ENCODE measurements at places on chromosomes 7 and 10.

DNA sequence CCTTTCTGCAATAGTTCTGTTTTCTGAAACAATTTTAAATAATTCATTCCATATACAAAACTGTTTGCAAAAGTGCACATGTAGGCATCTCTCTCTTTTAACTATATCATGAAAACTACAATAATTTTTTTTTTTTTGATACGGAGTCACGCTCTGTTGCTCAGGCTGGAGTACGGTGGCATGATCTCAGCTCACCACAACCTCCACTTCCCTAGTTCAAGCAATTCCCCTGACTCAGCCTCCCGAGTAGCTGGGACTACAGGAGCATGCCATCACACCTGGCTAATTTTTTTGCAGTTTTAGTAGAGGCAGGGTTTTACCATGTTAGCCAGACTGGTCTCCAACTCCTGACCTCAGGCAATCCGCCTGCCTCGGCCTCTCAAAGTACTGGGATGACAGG is 44.0 kb upstream of the SEMA3A start:
- DNase-seq: no peak

DNA sequence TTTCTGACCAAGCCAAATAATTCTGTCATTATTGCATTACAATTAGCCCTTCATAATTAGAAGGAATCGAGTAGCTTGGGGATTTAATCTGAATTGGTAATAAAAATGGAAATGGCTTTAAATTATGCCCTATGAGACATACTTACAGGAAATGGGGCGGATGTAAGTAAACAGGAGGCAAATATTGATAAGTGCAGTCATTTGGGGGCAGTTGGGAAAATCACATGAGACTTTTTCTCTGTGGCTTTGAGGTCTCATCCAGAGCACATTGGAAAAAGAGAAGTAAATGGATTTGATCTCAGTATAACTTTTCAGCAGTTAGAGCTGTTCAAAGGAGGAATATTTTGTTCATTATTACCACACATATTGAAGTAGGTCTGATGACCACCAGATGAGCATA is 307.8 kb upstream of the POM121L12 start:
- DNase-seq: no peak

- DNase-seq: no peak
These were observed 516.4 kb downstream of the GLRX3 start for GRCh38 chr10:130652544-130652943.

DNA sequence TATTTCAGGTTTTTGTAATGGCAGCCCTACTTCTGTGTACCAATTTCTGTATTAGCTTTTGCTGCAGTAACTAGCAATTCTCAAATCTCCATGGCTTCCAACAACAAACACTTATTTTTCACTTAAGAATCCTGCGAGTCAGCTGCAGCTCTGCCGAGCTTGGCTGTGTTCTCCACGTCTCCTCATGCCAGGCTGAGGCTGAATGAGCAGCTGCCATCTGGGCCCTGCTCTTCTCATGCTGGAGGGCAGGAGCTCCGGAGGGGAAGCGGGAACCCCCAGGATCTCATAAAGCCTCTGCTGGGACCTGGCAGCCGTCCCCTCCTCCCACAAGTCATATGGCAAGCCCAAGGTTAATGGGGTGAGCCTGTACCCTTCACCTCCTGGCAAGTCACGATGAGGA is 591.1 kb downstream of the SDK1 start:
- DNase-seq: no peak

DNA sequence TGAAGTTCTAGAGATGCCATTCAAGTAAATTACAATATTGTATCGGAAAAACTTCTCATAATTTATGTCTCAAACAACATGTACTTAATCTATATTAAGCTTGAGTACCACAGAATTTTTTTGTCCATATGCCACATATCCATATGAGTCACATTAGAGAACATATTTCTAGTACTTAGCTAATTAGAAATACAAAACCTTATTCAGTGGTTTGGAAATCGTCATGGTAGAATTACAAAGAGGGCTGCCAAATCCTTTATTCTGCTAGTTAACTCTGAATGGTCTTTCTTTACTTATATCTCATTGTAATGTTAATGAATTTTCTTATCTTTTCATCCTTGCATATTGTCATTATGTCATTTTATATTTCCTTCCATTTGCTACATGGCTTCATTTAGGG is 9.0 kb upstream of the VIM start:
- DNase-seq: peak; percentile 72

GRCh38 chr10:60913657-60914056 is 30.3 kb downstream of the RHOBTB1 start:
- DNase-seq: no peak

DNA sequence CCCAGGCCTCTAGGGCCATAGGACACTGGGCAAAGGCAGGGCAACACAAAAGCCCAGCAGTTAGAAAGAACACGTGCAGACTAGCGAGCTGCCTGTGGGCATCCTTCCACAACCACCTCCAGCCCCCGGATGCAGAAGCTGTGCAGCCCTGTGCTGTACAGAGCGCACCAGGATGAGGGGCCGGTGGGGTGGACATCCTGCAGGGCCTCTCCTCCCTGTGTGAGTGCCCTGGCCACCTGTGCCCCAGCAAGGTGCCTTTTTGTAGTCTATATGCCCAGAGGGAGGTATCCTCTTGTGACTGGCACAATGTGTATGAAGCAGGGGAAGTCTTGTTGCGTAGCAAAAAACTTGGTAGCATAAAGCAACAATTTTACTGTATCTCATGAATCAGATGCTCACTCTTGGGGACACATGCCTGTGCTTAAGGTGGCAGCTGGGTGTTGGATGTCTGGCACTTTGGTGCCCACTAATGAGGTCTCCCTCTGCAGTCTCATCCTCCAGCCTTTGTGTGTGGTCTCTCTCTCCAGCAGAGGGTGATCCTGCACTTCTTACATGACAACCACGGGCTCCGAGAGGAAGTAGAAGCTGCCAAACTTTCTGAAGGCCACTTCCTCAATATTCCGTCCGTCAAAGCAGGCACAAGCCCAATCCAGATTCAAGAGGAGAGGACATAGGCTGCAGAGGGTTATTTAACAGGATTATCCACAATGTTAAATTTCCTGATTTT is 8.7 kb downstream of the NCAPG2 start:
- peak; percentile 87 for DNase-seq

DNA sequence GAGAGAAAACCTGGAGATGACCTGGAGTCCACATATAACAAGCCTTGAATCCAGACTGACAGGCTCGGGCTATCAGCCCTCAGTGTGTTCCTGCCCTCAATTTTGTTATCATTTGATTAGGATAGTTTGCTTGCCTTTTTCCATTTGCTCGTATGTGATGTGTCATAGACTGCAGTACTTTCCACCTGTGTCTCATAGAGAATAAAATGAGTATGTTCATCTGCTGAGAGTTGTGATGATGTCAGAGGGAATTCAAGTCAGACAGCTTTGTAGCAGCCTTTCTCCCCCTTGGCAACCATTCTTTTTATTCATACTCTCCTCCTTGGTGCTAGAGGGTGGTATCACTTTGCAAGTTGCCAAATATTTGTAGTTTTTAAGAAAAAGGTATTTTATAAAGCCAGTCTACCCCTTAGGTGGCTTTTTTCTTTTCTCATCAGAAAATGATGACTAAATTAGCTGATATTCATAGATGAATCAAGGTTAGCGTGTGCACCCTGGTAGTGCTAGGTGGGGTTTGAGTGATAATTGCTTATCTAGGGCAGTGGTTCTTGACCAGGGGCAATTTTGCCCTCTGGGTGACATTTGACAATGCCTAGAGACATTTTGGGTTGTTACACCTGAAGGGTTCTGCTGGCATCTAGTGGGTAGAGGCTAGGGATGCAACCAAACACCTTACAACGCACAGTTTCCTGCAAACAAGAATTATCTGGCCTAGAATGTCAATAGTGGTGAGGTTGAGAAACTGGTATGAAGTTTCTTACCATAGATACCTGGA is 5.4 kb downstream of the SGPL1 start:
- no peak for DNase-seq

- no peak for DNase-seq
These were observed 28.7 kb upstream of the USP6NL start for GRCh38 chr10:11639849-11640764.

- no peak for DNase-seq
These were observed 167.5 kb downstream of the PRKAG2 start for GRCh38 chr7:151709141-151710038.

DNA sequence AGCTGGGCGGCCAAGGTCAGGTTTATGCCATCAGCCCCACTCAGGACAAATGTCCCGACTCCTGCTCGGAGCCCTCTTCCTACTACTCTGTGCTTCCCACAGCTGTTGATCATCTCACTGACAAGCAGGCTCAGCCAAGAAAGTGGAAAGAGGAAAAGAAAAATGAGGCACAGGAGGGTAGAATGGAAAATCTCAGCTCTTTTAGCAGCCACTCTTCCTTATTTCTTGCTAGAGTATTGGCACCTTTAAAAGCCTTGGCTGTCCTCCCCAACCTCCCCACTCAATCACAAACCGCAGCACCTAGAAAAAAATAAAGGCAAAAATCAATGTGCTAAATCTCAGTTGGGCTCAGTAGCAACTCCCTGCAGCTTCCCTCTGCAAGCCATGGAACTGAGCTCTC is 35.3 kb upstream of the AGK start:
- no peak for DNase-seq

DNA sequence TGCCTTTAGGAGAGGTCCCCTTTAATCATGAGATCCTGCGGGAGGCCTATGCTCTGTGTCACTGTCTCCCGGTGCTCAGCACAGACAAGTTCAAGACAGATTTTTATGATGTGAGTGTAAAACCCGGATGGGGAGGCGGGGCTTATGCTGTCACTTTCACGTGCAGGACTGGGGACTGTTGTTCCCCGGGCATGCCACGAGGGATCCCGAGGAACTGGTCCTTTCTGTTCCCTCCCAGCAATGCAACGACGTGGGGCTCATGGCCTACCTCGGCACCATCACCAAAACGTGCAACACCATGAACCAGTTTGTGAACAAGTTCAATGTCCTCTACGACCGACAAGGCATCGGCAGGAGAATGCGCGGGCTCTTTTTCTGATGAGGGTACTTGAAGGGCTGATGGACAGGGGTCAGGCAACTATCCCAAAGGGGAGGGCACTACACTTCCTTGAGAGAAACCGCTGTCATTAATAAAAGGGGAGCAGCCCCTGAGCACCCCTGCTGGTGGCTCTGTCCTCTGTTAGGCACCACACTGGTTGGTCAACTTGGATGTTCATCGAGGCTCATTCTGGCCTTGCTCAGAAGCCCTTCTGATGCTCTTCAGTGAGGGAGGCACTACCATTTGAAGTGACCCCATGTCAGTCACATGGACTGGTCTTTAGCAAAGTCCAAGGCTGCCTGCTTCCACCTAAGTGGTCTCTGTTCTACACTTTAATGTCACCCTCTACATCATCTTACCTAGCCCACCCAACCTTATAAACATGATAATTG is 2.8 kb downstream of the COPS6 start:
- no peak for DNase-seq

DNA sequence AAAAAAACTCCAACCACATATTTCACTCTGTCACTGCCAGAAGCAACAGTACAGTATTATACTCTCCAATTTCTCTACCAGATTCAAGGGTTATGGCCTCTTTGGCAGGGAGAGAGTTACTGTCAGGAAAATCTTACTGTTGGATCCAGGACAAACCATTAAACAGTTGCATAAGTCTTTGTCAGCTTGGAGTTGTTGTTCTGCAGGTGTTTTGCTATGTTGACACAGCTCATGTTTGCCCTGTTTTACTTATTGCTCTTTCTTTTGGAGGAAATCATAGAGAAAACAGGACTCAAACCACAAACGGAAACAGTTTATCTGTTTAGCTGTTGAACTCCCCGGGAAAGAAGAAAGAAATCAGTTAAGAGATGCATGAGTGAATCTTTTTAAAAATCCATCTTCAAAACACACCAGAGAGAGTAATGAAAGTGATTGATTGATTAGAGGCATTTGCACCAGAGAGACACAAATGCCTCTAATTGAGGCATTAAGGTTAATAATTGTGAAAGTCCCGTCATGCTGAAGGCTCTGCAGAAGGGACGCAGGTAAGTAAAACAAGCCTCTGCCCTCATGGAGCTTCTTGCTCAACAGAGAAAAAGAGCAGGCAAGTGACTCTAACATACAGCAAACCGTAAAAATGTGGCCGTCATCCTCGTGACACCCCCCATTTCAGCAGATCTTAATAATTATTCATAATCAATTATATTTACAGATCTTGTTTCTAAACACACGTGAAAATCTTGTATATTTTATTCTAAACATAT is 38.7 kb upstream of the ARHGAP21 start:
- peak; percentile 59 for DNase-seq

- DNase-seq: peak; percentile 61
These were observed 163.3 kb upstream of the AKR1E2 start for GRCh38 chr10:4662576-4663161.

- DNase-seq: no peak
These were observed 4.9 kb upstream of the DNTT start for GRCh38 chr10:96299383-96299782.

DNA sequence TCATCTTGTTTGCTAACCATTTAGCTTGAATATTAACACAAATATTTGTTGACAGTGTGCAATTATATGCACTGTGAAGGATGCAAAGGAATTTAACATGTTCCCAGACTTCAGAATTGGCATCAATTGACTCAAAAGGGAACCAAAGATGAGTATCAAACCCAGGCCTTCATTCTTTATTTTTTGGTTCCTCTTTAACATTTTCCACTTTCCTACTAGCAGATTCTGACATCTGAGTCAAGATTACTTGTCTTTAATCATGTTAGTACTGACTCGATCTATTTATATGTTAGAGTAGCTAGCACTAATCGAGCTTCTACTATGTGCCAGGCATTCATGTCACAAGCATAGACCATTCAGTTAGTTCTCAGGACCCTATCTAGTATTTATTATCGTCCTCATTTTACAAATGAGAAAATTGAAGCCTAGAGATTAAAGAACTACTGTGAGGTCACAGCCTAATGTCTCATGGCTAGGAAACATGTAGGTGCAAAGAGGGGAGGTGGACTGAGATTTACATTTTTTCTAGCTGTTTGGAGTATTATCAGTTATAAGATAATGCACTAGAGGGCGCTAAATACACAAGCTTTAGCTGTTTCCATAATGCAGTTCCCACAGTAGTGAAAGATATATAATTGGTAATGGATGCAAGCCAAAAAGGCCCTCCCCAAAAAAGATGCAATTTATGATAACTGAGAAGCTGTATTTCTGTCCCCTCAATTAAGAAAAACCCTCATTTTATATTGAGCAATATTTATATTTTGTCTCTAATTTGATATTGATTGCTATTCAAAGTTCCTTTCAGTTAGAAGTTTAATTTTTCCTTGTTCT is 32.9 kb upstream of the KMT2E start:
- DNase-seq: peak; percentile 51

- DNase-seq: no peak
These were observed 124.8 kb upstream of the PDLIM1 start for GRCh38 chr10:95415621-95416031.

DNA sequence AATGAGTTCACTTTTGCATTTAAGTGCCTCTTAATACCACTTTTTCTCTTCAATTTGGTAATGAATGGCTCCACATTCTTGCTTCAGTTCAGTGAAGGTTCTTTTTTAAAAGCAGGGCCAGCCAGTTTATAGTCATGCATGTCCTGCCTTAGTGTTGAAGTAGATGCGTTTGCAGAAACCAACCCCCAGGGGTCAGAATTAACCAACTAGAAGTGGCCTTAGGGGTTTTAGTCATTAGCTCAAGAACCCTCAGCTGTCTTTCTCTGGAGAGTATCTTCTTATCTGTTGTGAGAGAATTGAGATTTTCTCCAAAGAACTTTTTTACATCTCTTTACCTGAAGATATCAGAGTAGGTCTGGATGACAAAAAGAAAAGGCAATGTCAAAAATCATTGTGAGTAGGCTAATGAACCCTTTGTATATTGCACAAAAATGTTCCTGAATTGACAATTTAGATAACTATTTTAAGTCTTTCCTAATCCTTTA is 82.2 kb downstream of the PIK3CG start:
- DNase-seq: peak; percentile 71

- no peak for DNase-seq
These were observed 12.7 kb downstream of the CUL1 start for GRCh38 chr7:148711191-148712102.
